ENCODE measurements at places on chromosomes 16 and 17.
A peak's percentile ranks its signal among the peaks of the same experiment; 100 is the strongest.

DNA sequence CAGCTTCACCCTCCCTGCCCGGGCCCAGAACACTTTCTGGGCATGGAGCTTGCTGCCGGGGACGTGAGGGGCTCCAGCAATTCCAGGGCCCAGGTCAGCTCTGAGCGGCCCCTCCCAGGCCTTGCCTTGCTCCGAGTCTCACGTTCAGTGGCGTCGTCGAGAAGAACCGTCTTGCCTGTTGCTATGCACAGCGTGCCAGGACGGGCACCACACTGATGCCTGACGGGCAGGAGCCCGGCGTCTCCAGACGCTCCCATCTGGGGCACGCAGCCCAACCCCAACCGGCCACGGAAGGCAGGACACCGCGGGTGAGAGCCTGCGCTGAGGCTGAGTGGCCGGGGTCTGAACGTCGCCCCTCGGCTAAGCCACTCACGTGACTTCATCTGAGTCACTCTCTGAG is 27.1 kb downstream of the TIMM22 start:
- no peak for DNase-seq

GRCh38 chr16:11150190-11150589 is 105.8 kb downstream of the SOCS1 start:
- DNase-seq = no peak

GRCh38 chr16:1651974-1652312 is 26.1 kb upstream of the JPT2 start:
- DNase-seq = no peak

- DNase-seq = no peak
Observed at GRCh38 chr17:73841431-73842060, 197.3 kb upstream of the SDK2 start.

- no peak for DNase-seq
Observed at GRCh38 chr16:12646098-12646489, 157.6 kb downstream of the CPPED1 start.

GRCh38 chr16:56841233-56841632 is 23.8 kb upstream of the SLC12A3 start:
- no peak for DNase-seq

- no peak for DNase-seq
Observed at GRCh38 chr17:4978726-4979125, 8.7 kb downstream of the CAMTA2 start.

- DNase-seq = peak; percentile 26
Observed at GRCh38 chr16:21083729-21084268, 66.8 kb downstream of the DNAH3 start.

GRCh38 chr17:10888858-10889257 is 51.0 kb upstream of the PIRT start:
- DNase-seq = no peak

DNA sequence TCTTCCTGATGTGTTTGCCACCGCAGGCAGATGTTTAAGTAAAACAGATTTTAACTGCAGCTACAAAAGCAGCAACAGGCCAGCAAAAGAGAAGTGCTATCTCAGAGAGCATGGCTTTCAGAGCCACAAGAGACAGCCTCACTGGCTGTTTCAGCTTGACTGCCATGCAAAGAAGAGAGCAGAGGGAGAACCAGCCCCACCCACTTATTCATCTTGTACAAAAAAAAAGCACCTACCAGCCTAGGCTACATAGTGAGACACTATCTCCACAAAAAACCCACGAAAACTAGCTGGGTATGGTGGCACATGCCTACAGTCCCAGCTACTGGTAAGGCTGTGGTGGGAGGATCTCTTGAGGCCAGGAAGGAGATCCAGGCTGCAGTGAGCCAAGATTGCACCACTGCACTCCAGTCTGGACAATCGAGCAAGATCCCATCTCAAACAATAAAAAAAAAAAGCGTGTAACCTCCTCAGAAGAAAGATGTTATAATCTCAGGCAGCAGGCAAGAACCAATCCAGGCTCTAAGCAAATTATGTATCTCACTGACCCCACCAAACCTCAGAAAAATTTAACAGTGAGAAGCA is 30.0 kb downstream of the STH start:
- DNase-seq = no peak

DNA sequence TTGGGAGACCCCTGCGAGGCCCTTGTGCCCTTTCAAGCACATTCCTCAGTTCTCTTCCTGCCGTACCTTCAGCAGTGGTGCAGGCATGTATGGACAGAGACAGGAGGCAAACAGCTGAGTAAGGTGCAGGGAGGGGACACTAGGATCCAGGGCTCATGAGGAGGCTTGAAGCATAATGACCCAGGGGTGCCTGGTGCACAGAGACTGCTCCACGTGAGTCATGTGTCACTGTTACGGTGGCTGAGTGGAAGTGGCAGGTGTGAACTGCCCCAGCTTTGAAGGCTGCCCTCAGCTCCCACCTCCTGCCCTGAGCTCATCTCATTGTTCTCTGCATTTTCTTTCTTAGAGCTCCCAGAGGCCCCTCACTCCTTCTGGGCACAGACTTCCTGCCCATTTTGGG is 124.8 kb downstream of the NTN1 start:
- no peak for DNase-seq

DNA sequence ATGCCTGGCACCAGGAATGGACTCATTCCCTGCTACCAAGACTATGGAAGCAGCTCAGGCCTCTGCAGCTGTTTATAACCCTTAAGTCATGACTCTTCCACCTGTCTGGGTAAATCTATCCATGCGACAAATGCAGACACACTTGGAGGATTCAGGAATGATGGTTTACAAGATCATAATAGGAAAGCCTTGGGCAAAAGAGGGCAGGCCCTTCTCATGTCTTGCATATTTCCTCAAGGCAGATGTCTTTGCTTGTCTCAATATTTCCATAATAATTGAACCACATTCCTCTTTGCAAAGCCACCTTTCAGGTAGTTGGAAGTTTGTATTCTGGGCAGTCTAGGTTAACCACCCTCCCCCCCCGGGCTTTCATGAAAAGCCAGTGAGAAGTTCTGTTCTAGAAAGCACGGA is 884 bp upstream of the JPT1 start:
- DNase-seq = no peak

DNA sequence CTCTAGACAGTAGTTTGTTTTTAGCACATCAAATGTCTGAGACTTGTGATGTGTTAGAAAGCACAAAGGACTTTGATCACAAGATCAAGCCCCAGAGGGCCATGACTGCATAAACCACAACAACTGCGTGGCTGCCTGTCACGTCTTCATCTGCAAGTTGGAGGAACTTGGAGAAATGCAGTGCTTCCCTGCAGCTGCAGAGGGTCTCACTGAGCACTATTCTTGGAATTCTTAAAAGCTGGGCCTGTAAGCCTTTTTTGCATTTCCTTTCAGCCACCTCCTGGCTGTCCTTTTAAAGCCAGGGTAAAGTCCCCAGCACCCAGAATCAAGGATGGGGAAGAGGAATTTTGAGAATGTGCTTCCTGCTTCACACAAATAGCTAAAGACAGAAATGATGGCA is 431.3 kb downstream of the MAF start:
- no peak for DNase-seq

DNA sequence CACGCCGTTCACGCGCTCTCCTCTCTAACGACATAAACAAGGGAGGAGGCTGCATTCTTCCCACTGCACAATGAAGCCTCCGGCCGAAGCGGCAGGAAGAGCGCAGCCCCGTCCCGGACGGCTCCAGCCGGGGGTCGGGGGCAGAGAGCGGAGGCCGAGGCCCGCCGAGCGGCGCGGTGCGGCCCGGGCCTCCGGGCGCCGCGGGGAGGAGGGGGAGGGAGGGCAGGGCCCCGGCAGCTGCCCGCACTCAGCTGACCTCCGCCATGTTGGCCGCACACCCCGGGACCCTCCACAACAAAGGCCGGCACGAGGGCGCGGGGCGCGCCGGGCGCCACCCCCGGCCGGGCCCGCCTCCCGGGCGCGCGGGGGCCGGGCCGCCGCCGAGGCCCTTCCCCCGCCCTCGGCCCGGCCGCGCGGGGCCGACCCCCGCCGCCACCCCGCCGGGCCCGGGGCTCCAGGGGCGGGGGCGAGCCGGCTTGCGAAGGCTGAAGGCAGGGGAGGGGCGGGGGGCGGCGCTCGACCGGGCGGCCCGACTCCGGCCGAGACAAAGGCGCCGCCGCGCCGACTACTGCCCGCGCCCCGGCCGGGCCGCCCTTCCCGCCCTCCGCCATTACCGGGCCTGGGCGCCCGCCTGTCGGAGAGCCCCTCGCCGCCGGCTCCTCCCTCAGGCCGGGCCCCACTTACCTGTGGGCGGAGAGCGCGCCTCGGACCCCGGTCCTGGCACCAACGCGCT is 527 bp downstream of the SIAH1 start:
- DNase-seq = peak; percentile 5

GRCh38 chr16:80554033-80554432 is 13.2 kb downstream of the DYNLRB2 start:
- no peak for DNase-seq

DNA sequence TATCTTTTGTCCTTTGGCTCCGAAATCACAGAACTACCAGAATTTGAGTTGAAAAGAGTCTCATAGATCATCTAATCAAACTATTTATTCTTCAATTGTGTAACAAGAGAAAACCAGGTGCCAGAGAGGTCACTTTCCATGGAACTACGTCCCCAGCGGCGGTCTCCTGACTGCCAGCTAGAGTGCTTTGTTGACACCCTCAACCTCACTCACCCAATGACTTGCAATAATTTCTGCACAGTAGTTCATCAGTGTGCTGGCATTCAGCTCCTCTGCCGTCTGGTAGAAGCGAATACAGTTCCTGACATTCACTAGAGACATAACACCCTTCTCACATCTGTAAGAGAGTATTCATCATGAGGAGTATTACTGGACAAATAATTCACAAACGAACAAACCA is 54.2 kb downstream of the ANKFY1 start:
- DNase-seq = no peak

DNA sequence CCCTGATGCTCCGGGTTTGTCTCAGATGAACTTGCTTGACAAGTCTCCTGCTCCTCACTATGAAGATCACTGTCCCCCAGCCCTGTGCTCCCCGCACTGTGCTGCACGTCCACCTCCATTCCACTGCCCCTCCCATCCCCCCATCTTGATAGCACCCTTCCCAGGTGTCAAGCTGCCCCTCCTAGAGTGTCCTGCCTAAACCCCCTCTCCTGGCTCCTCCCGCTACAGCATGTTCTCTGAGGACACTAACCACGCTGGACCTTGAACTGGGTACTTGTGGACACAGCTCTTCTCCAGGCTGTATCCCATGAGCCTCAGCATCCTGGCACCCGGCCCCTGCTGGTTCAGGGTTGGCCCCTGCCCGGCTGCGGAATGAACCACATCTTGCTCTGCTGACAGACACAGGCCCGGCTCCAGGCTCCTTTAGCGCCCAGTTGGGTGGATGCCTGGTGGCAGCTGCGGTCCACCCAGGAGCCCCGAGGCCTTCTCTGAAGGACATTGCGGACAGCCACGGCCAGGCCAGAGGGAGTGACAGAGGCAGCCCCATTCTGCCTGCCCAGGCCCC is 18.5 kb downstream of the DEXI start:
- DNase-seq = no peak

DNA sequence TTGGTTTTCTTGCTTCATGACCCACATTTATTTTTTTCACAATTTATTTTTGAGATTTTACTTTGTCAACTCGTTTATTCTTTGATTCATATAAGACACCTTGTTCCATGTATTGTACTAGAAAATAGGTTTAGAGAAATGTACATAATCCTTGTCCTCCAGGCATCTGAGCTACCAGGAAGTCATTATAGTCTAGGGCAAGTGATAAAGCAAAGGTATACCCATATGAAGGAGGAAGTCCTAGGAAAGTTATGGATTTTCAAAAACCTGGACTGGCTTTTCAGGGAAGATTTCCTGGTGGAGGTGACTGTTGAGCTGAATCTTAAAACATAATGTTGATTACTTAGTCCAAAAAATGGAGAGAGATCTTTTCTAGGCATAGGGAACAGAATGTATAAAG is 98.8 kb upstream of the SHISA6 start:
- DNase-seq = no peak

DNA sequence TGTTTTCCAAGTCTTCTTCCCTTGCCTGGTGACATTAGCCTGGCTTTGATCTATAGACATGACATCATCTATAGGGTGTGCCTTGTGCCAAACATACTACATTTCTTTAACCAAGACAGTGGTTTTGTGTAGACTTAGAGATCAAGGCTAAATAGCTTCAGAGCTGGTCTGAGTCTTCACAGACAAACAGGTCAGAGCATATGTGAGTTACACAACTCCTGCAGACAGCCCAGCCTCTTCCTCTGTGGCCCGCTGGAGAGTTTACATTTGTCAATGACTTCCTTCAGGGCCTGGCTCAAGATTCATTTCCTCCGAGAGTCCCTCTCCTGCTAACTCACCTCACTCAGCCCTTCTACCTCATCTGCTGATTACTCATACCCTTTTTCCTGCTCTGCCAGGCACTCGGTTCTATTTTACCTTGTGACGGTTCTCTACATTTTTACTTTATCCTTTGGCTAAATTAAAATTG is 73.1 kb upstream of the TANC2 start:
- no peak for DNase-seq

GRCh38 chr16:27779641-27780164 is 229.8 kb downstream of the KATNIP start:
- DNase-seq = no peak

DNA sequence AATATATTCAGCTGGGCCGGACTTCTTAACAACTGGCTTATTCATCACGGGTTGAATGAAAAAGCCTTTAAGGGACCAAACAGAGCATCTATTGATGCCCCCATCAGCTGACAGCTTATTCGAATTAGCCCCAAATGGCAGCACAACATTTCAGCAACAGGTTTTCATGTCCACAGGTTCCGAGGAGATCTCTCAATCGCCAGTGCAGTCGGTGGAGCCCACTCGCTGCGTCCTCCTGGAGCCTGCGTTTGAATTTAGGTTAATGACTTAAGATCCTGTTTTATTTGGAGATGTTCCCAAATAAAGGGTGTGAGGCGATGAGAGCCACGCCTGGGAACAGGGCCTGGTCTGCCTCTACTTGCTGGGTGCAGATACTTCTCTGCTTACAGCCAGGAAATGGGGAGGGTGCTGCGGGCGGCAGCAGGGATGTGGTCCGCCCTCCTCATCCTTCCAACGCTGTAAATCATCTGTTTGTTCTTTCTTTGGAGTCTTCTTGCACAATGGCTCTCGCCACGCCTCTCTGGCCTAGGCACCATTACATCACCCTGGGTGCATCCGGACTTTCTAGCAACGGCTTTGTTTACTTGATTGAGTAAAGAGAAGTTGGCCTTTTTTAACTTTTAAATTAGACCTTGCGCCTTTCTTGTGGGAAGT is 22.6 kb downstream of the NDE1 start:
- peak; percentile 63 for DNase-seq

Measured in effector CD4-positive, alpha-beta T cell (primary cell).